ENCODE measurements at places on chromosomes 11 and 22.

GRCh38 chr11:60918939-60919265 lies 4.9 kb downstream of the TMEM109 start:
- peak; percentile 53 for DNase-seq

DNA sequence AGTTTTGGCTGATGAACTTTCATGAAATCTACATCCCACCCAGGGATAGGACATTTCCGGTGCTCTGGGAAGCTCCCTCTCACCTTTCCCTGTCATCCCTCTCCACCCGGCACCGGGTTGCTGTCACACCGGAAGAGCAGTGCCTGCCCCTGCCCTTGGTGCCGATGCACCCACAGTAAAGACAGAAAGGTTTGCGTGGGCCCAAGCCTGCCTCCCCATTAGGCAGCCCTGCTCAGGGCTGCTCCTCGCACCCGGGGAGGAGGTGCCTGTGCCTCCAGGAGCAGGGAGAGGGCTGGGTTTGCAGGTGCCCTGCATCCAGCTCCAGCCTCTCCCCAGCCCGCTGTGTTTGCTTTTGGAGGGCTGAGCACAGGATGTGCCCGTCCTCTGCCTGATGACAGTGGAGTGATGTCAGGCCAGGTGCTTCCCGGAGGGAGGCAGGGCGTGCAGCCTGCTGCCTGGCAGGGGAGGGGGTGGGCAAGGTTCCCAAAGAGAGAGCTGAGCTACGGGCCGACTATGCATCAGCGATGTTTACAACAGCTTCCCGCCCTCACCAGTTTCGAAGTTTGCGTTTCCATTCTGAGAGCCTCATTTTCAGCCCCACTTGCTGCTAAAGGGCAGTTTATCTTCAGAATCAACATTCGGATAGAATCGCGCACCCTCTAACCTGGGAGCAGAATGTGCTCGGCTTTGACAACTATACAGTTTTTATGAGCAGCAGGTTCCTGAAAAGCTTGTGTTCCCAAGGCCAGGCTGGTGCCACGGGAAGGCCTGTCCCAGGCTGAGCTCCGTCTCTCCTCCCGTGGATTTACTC lies 83.2 kb upstream of the CLDN5 start:
- DNase-seq: no peak

DNA sequence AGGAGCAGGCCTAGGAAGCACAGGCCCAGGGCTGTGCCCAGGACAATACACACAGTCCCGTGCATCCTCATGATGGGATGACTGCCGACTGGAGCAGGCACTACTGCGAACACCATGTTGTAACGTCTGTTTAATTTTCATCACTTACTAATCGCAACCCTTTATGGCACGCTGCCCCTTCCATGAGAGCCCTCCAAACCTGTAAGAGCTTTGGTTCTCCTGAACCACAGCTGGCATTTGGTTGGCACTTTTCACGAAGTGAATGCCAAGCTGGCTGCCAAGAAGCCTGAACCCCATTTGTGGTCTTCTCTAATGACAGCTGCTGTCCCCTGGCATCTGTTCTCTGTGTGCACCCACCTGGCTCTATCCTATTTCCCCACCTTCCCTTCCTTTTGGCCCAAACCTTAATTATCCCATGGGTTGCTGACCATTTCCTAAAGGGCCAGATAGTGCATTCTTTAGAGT lies 36.5 kb downstream of the APOL1 start:
- no peak for DNase-seq

DNA sequence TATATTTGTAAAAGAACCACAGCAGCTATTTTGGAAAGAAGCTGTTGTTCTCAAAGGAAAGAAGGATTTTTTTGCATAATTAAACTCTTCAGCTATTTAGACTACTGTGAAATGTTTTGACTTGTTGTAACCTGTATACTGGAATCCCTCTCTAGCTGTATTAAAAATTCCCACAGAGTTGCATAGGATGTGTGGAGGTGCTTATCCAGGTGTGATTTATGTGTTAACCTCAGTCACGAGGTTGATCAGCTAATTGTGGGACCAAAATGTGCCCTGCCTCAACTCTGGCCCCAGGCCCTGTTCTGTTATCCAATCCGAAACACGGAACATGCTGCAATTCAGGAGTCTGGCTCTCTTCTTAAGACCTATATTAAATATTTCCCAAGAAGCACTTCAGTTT lies 70.1 kb downstream of the LIF start:
- DNase-seq: no peak

DNA sequence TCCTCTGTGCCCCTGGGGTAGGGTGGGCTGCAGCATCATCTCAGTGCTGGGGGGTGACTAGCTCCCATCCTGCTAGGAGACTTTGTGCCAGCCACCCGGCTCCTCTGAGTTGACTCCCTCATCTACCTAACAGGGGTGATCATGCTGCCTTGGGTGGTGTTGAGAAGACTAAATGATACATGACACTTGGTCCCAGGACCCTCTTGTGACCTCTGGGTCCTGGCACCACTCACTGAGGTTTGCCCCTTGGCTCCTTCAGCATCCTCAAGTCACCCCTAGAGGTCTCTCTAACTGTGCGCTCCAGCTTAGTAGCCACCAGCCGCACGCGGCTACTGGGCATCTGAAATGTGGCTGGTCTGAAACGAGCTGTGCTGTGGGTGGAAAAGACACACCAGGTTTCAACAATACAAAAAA lies 72.1 kb downstream of the LRRC32 start:
- DNase-seq: peak; percentile 66

- DNase-seq: no peak
Measured at GRCh38 chr11:39968071-39968470, 1491.4 kb downstream of the LRRC4C start.

DNA sequence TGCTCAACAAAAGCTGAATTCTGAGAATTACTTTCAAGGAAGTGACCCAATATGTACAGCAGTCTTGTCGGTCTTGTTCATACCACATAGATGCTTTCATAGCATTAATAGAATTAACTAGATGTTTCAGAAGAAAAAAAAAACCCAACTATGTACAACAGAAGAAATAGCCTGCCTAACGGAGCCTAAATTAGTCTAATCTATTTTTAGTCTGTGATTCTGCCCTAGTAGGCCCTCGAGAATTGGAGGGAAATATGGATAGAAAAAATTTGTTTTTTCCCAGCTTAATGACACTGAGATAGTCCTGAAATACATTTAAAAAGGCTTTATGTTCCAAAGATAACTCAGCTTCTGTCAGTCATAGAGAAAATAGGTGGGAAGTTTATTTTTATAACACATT lies 17.1 kb upstream of the TRPC6 start:
- DNase-seq: no peak

DNA sequence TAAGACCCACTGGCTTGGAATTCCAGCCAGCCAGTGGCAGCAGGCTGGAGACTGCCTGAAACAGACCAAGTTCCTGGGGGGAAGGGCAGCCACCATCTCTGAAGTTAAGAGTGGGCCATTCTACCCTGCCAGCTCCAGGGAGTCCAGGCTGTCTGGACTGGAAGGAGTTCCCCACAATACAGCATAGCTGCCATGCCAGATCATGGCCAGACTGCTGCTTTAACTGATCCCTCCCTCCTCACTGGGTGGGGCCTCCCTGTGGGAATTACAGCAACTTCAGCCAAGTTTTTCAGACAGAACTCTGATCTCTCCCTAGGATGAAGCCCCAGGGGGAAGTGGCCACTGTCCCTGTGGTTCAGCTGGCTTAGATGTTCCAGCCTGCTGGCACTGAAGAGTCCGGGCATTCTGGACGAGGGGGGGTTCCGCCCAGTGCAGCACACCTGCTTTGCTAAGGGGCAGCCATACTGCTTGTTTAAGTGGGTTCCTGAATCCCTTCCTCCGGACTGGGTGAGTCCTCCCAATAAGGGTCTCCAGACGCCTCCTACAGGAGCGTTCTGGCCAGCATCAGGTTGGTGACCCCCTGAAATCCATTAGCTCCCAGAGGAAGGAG lies 455.4 kb downstream of the DLG2 start:
- DNase-seq: no peak

DNA sequence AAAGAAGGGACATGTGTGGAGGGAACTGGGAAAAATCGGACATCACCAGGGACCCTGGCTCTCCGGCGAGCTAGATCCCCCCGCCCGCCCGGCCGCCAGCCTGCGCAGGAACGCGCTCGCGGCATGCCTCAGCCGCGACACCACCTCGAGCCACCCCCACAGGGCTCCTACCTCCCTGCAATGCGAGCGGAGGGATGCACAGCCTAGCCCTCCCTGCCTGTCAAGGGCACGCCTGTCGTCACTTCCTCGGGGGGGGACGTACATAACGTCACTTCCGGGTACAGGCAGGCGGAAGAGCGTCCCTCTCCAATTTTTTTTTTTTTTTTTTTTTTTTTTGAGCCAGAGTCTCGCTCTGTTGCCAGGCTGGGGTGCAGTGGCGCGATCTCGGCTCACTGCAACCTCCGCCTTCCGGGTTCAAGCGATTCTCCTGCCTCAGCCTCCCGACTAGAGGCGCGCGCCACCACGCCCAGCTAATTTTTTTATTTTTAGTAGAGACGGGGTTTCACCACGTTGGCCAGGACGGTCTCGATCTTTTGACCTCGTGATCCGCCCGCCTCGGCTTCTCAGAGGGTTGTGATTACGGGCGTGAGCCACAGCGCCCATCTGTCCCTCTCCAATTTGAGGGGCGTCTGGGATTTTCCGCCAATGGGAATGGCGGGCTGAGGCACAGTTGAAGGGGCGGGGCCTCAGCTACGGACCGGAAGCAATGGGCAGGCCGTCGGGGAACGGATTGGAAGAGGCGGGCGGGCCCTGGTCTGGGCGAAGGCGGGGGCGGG lies at the start of gene TXN2:
Gene TXN2, minus strand, starts transcription at position 248 of the 776 bp plus-strand sequence. CDS start 803 bp downstream, outside the sequence.
- peak; percentile 98 for DNase-seq

DNA sequence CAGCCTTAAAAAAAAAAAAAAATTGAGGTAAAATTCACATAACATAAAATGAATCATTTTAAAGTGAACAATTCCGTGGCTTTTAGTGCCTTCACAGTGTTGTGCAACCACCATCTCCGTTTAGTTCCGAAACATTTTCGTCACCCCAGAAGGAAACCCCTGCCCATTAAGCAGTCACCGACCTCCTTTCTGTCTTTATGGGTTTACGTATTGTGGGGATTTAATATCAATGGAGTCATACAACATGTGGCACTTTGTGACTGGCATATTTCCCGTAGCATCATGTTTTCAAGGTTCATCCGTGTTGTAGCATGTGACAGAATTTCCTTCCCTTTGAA lies 65.5 kb downstream of the BCR start:
- peak; percentile 26 for DNase-seq
